Stimulated activated CD4-positive, alpha-beta T cell treated with anti-CD3 and anti-CD28 coated beads, Interleukin-1b, Interleukin-23, amount 100 ng/mL, for 24 hours (primary cell): ENCODE measurements at places on chromosomes 1 and 21.

DNA sequence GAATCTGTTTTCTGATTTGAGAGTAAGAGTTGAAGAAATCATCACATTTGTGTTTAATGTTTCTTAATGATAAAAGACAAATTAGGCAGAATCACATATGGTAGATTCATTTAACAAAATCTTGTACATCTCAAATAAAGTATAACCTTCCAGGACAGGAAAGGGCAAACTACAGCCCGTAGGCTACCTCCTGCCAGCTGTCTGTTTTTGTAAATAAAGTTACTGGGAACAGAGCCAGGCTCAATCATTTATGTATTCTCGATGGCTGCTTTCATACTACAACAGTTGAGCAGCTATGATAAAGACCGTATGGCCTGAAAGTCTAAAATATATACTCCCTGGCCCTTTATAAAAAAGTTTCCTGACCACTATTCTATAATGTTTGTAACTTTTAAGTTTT lies 204.1 kb downstream of the COL24A1 start:
- no peak for DNase-seq

DNA sequence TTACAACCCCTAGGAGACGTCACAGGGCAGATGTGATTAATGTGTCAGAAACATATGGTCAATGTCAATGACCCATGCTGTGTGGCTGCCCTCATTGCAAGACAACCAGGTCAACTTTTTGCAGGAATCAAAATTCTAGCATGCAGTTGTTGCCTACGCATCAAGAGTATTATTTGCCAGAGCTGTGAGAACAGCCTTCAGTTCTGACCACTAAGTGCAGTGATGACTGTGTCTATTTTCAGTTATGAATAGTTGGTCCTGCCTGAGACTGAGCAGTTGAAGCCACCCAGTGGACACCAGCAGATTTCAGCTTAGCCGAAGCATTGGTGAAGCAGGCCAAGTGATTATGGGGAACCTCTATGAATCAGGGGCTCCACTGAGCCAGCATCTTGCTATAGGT lies 47.3 kb downstream of the LYPLAL1 start:
- no peak for DNase-seq

DNA sequence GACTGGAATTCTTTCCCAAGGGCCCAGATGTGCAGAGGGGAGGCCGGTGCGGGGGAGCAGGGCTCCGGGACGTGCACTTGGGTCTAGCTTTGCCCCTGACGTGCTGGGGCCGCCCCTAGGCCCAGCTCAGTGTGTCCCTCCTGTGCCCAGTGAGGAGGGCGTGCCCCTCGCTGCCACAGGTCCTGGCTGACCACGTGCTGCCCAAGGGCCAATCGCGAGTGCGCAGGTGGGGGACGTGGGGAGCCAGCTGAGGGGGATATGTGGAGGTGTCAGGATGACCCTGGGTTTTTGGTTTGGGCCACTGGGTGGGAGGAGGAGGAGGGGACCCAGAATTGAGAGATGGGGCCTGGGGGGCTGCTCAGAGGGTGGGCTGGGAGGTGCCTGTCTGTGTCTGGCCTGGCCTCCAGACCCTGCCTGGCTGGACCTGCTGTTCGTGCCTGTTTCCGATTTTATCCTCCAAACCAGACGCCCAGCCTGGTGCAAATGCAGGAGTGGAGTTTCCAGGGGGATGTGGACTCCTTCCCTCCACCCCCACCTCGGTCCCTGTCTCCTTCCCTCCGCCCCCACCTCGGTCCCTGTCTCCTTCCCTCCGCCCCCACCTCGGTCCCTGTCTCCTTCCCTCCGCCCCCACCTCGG lies 6.1 kb upstream of the RNF223 start:
- DNase-seq, result no peak

GRCh38 chr1:18710002-18710401 lies 79.4 kb downstream of the PAX7 start:
- no peak for DNase-seq

GRCh38 chr1:232456714-232457113 lies 173.2 kb downstream of the SIPA1L2 start:
- no peak for DNase-seq

DNA sequence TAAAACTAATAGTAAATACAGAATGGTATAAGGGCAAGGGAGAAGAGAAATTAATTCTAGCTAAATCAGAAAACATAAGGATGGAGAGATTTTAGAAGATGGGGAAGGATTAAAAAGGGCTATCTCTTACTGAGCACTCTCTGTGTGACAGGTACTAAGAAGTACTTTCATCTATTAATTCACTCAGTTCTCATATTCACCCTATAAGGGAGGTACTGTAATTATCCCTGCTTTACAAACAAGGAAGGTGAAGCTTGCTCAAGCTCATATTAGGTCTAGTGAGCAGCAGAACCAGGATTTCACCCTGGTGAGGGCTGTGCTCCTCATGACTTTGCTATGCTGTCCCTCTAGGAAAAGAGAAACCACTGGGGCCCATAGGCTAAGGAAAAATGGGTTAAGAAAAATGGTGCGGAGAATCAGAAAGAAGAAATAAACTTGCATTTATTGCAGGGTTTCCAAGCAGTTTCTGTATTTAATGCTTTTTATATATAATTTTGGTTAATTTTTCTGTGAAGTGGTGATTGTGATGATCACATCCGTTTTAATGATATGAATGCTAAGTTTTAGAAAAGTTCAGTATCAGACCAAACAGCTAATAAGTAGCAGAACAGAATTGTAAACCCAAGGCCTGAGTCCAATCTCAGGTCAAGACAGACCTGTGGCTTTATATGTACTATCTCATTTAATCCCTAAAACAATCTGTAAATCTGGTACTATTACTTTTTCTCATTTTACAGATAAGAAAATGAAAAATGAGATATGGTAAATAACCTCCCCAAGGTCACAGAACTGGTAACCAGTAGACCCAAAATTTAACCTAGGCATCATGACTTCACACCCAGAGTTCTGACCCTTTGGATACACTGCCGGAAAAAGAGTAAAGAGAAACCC lies 1.7 kb downstream of the PCNX2 start:
- DNase-seq, result no peak

GRCh38 chr1:160996178-160996577 lies 24.8 kb downstream of the F11R start:
- DNase-seq, result no peak
